ENCODE measurements at places on chromosomes 4 and X.

DNA sequence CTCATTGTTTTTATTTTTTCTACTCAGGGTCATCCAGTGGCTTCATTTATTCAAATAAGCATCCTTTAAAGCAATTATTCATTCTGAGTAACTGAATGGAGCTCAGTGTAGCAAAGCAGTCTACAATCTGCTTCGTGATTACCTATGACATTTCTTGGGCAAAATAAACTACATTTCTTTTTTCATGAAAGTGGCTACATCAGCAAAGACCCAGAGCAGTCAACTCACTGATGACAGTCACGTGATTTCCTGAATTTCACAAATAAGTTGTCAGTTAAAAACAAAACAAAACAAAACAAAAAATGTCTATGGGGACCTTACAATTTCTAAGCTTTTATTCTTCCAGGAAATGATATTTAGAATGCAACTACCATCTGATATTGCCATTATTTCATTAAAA, 182.1 kb downstream of the VEGFC start:
- no peak for DNase-seq

GRCh38 chr4:159027535-159027934, 75.3 kb upstream of the RAPGEF2 start:
- no peak for DNase-seq

DNA sequence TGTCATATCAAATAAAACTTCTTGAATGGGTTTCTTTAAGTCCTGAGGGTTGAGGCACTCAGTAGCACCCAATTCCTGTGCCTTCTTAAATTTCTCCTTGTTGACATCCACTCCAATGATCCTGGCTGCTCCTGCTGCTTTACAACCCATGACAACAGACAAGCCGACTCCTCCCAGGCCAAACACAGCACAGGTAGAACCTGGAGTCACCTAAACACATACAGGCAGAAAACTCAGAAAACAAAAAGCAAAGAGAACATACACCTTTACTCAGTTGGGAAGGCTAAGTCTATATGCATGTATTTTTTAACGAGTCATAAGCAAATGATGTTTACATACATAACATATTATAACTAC, 10.3 kb downstream of the ADH6 start:
- no peak for DNase-seq

DNA sequence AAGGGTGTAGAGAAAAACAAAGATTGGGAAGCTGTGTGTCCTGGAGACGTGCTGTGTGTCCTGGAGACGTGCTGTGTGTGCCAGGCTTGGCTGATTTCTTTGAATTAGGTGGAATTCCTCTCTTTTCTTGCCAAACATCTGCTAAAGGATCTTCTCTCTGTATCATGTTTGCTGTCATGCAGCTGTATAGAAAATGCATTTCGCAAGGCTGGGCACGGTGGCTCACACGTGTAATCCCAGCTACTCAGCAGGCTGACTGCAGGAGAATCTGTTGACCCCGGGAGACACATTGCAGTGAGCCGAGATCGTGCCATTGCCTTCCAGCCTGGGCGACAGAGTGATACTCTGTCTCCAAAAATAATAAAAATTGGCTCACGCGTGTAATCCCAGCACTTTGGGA, 187.0 kb downstream of the CRLF2 start:
- DNase-seq, result no peak

DNA sequence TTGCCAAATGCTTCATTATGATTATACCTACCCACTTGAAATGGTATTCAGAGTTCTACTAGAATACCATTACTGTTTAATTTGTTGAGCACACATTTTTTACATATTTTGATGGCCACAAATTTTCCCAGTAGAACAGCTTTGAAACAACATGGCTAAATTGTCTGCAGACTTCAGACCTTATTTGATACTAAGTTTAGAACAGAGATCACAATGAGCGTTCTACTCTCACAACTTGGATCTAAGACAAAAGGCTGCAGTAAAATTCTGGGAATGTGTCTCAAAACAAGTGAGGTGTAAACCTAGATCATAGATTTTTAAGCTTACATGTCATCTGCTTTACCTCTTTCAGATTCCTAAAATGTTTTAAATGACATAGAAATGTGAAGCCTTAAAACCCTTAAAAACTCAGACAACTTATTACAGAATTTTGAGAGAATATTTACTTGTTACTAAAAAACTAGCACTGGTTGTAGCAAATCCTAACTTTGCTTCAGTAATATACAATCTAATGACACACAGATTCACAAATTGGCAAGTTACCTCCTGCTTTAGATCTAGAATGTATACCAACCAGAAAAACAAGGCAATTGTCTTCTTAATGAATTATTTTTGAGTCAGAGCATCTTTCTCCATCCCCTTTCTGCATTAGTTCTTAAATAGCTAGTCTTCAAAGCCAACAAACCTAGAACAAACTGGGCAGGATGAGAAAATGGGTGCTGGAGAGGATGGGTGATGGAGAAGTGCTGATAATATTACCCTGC, 243.3 kb downstream of the SLC7A11 start:
- DNase-seq, result no peak

Data from NCI-H510A treated with DMSO at 0.1 percent for 48 hours (cell line).